ENCODE measurements at places on chromosomes 1 and 21.

DNA sequence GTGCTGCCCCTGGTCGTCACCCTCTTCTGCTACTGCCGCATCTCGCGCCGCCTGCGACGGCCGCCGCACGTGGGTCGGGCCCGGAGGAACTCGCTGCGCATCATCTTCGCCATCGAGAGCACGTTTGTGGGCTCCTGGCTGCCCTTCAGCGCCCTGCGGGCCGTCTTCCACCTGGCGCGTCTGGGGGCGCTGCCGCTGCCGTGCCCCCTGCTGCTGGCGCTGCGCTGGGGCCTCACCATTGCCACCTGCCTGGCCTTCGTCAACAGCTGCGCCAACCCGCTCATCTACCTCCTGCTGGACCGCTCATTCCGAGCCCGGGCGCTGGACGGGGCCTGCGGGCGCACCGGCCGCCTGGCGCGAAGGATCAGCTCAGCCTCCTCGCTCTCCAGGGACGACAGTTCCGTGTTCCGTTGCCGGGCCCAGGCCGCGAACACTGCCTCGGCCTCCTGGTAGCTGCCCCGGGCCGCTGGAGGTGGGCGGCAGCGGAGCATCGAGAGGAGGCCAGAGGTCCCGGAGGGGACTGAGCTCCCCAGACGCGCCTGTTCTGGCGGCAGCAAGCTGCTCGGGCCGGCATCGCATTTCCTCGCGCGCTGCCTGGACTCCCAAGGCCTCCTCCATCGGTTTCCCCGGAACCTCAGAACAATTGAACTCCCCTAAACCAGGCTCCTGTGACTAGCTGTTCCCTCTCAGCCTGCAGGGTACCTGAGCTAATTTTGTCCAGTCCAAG is 1.1 kb downstream of the GPR25 start:
- no peak for DNase-seq

GRCh38 chr1:116367256-116367945 is 5.6 kb upstream of the ATP1A1 start:
- no peak for DNase-seq

DNA sequence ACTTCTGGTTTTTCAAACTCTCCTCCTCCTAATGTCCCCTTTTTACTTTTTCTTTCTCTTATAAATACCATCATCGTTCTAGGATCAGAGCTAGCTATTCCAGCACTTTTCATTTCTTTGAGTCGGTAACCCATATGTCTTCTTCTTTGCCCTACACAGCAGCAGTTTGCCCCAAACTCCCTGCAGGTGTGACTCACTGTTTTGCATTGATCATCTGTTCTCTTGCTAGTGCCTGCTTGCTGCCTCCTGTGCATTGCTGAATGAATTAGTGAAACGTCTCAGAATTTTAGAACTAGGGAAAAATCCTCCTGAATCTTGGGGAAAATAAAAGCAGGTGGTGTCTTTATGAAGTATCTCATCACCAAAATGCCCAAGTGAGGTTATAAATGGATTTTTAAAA is 21.7 kb downstream of the KCNK2 start:
- no peak for DNase-seq

DNA sequence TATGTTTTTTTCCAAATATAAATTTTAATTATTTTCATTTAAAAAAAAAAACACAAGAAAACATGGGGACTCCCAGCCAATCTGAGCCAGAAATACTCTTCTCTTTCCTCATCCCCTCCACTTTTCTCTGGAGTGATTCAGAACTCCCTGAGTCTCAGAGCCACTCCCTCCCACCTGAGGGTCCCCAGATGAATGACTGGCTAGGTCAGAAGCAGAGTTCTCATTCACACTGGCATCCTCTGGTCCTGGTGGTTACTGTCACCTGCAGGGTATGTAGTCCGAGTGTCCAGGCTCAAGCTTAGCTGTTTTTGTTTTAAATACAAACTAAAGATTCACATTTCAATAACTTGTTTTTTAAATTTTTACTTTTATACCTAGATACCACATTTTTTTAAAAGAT is 6.3 kb downstream of the HMGCS2 start:
- DNase-seq, result no peak

DNA sequence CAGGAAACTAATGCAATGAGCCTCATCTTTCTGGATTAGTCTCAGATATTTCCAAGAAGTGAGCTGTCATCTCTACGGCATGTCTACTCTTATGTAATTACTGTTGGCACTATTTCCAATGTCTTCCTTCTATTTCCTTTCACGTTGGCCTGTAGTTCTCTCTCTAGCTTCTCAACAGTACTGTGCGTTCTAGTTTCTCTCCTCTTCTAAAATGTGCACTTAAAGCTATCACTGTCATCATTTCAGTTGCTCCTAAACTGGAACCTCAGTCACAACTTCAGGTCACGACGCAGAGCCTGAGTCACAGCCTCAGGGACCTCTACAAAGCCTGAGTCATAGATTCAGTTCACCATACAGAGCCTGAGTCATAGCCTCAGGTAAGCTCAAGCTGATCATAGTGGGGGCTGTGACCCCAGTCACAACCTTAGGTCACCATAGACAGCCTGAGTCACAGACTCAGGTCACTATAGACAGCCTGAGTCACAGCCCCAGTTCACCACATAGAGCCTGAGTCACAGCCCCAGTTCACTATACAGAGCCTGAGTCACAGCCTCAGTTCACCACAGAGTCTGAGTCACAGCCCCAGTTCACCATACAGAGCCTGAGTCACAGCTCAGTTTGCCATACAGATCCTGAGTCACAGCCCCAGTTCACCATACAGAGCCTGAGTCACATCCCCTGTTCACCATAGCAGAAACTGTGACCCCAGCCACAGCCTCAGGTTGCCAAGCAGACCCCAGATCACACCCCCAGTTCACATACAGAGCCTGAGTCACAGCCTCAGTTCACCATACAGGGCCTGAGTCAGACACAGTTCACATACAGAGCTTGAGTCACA is 13.0 kb downstream of the WNT9A start:
- DNase-seq, result no peak

GRCh38 chr1:39409055-39409816 is 82.2 kb upstream of the BMP8A start:
- peak; percentile 19 for DNase-seq

GRCh38 chr21:29208044-29208681 is 77.7 kb downstream of the MAP3K7CL start:
- DNase-seq, result no peak

DNA sequence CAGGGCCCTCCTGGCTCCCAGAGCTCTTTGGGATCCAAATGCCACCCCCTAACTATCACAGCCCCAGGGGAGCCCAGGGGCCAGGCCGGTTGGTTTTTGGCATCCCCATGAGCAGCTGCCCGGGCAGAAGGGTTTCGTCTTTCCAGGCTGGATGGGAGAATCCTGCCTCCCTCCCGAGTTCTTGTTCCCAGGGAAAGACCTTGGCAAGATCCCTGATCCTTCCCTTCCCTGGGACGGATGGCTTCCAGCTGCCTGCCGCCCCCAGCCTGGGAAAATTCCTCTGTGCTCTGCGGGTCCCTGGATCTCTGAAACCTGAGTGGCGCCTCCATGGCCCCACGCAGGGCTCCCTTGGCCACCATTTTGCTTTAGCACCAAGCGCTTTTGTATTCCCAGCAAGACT is 55.6 kb downstream of the TAS1R2 start:
- DNase-seq, result no peak

- no peak for DNase-seq
These were observed 7.4 kb downstream of the WDR77 start for GRCh38 chr1:111441573-111442192.

DNA sequence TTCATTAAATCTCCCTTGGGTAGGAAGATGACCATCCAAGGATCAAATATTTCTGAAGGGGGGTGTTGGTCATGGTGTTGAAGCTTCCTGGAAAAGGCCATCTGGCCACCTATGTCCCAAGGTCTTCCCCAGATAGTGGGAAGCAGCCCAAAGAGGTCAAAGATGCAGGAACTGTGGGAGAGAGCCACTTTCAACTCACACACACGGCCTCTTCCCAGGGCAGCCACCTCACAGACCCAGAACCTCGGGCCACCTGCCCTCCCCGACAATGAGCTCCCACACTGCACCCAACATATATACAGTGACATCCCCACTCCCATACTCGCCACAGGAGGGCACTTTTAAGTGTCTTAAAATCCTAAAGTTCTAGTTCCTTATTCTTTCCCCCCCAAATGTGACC is 164.5 kb upstream of the ETV3 start:
- DNase-seq, result no peak

GRCh38 chr21:29406385-29406784 is 107.7 kb downstream of the BACH1 start:
- DNase-seq, result no peak

DNA sequence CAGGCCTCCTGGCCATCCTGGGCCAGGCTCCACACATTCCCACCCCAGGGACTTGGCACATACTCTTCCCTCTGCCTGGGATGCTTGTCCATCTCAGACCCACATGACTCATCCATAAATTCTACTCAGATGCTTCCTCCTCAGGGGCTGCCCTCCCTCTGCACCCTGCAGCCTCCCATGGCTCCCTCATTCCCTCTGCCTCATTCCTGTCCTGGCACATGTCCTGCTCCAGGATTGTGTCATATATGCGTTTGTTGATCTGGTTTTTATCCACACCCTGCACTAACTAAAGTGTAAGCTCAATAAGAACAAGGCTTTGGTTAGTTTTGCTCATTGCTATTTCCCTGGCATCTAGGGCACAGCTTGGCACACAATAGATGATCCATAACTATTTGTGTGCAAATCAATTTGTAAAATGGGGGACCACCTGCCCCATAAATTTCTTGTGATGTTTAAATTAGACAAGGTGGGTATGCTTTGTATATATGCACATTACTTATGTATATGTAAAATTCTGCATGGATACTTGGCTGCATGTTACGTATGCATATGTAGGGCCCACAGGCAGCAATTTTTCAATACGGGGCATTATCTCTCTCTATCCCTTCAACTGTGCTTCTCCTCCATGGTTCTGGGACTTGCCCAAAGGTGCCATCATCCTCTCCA is 191.4 kb downstream of the PTPRU start:
- DNase-seq, result no peak

- no peak for DNase-seq
These were observed 61.5 kb upstream of the WLS start for GRCh38 chr1:68293609-68294366.

GRCh38 chr21:34567604-34568155 is 47.2 kb downstream of the RCAN1 start:
- DNase-seq, result no peak

GRCh38 chr1:39076799-39077148 is 50.6 kb downstream of the NDUFS5 start:
- DNase-seq, result no peak

DNA sequence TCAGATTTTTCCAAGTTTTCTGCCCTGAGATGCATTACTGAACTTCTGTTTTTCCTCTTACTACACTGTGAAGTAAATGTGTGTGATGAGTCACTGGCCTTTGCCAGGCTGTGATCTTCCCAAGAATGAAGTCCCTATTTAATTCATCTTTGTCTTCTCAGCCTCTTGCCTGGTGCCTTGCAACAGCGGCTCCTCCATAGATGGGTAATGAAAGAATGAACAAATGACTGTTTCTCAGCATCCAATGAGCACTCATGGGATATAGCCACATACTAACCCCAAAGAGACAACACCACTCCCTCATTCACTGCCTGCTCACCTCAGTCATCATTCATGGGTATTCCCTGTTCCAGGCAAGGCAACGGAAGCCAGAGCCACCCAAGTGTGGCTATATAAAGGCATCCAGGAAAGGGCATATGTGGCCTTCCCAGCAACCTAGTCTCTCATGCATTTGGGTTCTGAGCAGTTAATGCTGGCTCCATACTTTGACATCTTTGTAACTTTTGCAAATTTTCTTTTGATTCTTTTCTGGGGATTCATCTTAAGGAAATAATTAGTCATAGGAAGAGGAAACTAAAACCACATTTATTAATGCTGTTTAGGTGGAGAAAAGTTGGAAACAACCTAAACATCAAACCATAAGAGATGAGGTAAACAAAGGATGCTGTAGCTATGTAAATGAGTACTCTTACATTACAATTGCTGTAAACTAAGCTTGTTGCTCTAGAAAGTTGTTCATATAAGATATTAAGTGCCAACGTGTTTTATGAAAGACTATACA is 71.9 kb downstream of the HIVEP3 start:
- no peak for DNase-seq

- no peak for DNase-seq
These were observed 11.7 kb upstream of the SLC26A9 start for GRCh38 chr1:205954819-205955404.

- DNase-seq, result no peak
These were observed 5.4 kb downstream of the ZSWIM5 start for GRCh38 chr1:45200906-45201500.

GRCh38 chr1:151655371-151655770 is 43.5 kb downstream of the SNX27 start:
- DNase-seq, result no peak

GRCh38 chr1:22880174-22880601 is 92.5 kb downstream of the LACTBL1 start:
- DNase-seq, result no peak

DNA sequence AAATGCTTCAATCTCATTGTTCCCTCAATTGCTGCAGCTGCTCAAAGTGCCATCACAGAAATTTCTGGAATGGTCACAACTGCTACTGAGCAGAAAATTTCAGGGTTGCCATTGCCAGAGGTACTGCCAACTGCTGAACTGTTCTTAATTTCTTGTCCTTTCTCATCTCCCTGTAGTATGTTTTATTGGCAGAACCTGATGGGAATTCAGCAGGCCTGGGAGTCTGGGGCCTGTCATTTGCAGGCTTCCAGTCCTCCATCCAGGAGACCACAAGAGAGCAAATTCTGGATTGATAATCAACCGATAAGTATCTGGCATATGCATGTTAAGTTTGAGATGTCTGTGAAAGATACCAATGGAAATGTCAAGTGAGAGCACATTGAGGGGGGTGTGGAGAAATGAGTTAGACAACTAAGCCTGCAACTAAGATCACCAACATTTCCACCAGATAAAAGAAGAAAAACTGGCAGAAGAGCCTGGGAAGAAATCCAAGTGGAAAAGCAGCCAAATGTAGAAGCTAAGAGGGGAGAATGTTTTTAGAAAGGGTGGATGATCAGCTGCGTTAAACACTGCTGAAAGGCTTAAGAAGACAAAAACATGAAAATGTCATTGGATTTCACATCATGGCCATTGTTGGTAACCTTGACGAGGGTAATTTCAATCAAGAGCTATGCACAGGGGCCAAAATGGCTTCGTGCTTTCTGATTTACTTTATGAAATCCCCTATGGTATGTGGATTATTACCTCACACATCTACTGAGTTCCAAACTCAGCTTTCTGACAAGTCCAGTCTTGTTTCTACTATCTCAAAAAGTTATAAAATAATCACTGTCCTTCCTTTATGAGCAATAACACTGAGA is 648.1 kb downstream of the PLPP3 start:
- DNase-seq, result no peak

All from NCI-H1105 (cell line).